ENCODE measurements at places on chromosomes 13 and 19. TPM values are rescaled to one million over a fixed set of nuclear protein-coding genes. Genes with fewer than 3 reads are reported as not detected.
A peak's percentile ranks its signal among the peaks of the same experiment; 100 is the strongest.

BRSK1 gene
- 28.6 TPM for total RNA-seq

SRRM5 gene
- 1.0 TPM for total RNA-seq

SIAH3 gene
- not detected for total RNA-seq

ZFP36 gene
- 29.7 TPM for total RNA-seq

SHISA7 gene
- not detected for total RNA-seq

CFAP97D2 gene
- not detected for total RNA-seq

MICOS13 gene
- total RNA-seq: 43.1 TPM

ADGRE3 gene
- total RNA-seq: not detected

ZNF576 gene
- total RNA-seq: 13.2 TPM

KRTDAP gene
- not detected for total RNA-seq

ZNF780A gene
- 22.9 TPM for total RNA-seq

PSG1 gene
- not detected for total RNA-seq

VSTM2B gene
- not detected for total RNA-seq

DNA sequence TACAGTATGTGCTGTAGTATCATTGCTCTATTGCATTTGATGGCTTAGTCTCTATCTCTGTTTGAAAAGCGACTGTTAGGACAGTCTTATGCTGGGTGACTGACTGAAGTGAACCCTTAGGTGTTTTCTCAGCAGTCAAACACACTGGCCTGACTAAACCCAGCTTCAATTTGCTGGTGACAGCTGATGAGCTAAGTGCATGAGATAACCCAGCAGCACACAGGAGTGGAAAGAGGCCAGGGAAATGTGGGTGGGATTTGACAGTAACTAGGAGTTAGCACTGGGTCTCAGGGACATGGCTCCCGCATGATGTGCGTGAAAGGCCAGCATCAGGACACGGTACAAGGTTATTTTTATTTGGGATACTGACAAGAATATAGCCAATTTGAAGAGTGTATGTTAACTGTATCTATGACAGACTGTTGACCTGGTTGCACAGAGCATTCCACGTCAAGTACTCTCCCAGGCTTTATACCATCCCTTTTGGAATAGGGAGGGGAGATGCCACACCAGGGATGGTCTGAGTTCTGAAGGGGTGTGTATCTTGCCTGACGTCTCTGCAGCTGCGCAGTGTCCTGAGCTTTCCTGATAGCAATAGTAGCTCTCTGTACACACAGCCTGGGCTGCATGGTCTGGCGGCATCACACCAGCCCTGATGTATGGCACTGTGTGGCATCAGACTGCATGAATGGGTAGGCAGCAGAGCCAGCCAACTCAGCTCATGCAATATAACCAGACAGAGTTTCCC is 144.8 kb downstream of the FLT1 start:
- no peak for DNase-seq

- DNase-seq: no peak
Observed at GRCh38 chr19:44645407-44646048, 1.8 kb downstream of the PVR start.

DNA sequence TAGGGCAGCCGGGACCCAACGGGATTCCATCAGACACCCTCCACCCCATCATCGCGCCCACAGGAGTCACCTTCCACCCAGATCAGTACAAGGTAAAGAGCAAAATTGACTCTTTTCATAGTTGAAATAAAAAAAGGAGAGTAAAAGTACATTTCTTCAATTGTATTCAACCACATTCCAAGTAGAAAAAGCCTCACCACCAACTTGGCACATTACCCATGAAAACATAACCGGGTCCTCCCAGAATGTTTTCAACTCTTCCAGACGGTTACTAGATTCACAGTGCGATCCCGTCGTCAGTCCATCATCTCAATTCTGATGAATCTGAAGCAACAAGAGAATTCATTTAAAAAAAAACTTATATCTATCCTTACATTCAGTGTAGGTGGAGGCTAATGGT is 125.2 kb downstream of the RAB20 start:
- no peak for DNase-seq

DNA sequence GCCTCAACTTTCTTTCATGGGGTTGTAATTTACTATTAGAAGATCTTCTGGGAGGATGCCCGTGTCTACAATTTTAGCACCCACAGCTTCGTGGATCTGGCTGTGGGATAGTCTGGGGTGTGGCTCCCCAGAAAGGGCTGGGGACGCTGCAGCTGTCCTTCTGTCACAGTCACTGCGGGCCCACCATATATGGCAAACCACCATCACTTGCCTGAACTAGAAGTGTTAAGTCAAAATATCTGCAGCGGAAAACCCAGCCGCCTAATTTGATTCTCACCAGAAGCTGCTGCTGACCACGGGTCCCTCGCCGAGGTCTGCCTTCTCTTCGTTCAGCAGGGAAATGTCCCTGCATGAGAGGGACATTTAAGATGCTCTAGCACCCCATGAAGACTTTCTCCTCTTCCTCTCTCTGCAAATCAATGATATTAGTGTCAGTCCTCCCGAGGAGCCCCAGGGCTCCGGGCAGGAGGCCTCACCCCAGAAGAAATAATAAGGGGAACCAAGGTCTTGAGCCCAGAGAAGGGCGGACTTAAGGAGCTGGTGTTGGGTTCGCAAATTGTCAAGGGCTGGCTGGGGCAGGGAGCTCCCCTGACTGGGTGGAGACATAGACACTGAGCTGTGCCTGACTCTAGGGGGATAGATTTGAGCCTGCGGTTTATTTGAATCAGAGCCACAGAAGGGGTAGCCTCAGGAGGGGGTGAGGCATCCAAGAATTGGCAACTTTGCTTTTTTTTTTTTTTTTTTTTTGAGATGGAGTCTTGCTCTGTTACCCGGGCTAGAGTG is 3.0 kb upstream of the MATK start:
- DNase-seq: no peak

GRCh38 chr19:10983026-10983425 is 22.2 kb downstream of the SMARCA4 start:
- no peak for DNase-seq

- peak; percentile 64 for DNase-seq
Observed at GRCh38 chr13:87274209-87274819, 396.9 kb upstream of the SLITRK5 start.

DNA sequence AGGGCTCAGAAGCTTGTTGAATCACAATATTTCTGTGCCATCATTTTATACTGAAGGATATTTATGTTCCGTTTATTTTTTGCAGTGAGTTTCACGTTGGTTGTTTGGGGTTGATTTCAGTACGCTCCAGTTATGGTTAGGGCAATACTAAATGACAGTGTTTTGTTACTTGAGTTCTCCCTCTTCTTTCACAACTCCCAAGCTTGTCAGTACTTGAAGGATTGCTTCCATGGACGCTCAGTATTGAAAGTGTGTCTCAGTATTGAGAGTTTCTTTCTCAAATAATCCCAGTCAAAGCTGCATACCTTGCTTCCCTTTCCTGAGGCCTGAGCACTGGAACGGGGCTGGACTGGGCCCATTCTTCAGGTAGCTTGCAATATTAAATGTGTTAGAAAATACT is 38.9 kb downstream of the LACC1 start:
- no peak for DNase-seq

- no peak for DNase-seq
Observed at GRCh38 chr19:16880884-16881554, 7.8 kb upstream of the F2RL3 start.

DNA sequence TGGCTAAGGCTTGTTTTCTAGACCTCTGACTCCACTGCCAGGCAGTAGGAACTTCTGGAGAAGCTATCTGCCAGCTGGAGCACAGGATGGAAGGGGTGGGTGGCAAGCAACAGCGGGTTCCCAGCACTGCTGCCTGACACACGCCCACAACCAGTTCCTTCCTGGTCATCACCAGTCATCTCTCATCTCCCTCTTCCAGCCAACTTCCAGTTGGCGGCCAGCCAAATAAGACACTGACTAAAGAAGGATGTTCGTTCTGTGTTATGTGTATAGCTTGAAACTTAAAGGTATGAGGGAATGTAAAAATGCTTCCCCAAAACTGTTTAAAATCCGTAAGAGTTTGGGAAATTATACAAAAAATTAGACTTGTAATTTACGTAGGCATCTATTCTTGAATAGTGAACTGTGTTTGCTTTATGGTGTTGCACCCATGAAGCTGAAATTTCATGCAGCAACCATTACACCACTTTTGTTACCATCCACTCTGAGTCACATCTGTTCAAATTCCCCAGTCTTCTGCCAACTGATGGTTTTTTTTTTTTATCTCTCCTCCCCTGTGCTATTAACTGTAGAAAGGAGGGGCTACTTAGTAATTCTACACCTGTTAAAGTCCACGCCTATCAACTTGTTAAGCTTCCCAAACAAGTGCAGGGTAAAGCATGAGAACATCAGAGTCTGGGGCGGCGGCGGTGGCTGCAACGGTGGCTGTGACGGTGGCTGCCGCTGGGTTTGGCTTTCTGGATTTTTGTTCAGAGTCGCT is 86.2 kb upstream of the FRY start:
- no peak for DNase-seq

- no peak for DNase-seq
Observed at GRCh38 chr19:3748965-3749364, 12.5 kb downstream of the APBA3 start.

GRCh38 chr13:98419786-98420553 is 156.9 kb downstream of the STK24 start:
- peak; percentile 10 for DNase-seq

- DNase-seq: no peak
Observed at GRCh38 chr13:75723901-75724300, 87.8 kb downstream of the LMO7 start.

GRCh38 chr13:65633806-65634205 is 1596.3 kb downstream of the PCDH9 start:
- DNase-seq: no peak

- DNase-seq: no peak
Observed at GRCh38 chr13:109333893-109334651, 452.3 kb downstream of the IRS2 start.

- no peak for DNase-seq
Observed at GRCh38 chr19:13929956-13930355, 8.3 kb downstream of the PODNL1 start.

GRCh38 chr19:19487077-19487949 is 28.0 kb downstream of the TSSK6 start:
- DNase-seq: no peak

DNA sequence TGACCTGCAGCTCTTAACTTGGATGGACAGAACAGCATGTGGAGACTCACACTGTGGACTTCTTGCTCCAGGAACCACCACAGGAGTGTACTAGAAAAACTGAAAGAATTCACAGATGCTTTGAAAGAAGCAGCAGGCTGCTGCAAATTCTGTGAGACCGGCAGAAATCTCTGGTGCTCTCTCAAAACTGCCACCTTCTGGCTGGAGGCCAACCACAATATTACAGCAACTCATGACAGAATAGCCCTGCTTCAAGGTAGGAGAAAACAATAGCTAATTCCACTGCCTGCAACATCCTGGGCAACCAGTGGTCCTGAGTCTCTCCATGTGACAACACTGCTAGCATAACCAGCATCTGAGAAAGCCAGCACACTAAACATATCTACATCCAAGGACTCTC is 26.9 kb downstream of the CDK8 start:
- no peak for DNase-seq
